ENCODE measurements at places on chromosomes 4 and X.

- no peak for DNase-seq
Measured at GRCh38 chr4:103493450-103494159, 226.2 kb downstream of the TACR3 start.

DNA sequence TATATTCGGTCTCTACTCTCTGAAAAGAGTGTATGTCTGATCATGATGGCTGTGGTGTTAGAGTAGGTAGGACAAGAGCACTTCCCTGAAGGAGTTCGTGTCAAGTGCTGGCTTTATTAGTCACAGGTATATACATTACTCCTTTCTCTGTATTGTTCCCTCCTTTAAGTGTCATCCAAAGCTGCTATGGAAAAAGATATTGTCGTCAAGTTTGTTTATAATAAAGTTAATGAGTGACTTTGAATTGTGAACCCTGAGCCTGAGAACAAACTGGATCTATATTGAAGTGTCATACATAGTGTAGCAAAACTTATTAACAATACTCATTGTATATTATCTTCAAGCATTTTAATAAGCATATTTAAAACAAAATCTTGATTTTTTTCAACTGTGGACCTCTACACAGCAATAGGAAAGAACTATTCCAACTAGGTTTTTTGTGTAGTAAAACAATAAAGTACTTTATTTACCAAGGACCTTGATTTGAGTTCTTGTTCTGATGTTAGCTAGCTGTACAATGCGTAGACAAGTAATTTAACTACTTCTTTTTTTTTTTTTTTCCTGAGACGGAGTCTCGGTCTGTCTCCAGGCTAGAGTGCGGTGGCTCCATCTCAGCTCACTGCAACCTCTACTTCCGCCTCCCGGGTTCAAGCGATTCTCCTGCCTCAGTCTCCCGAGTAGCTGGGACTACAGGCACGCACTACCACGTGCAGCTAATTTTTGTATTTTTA is 177.7 kb downstream of the RAPGEF2 start:
- no peak for DNase-seq

GRCh38 chrX:68876731-68877130 is 47.9 kb downstream of the EFNB1 start:
- DNase-seq = no peak

- DNase-seq = no peak
Measured at GRCh38 chrX:56798866-56799758, 70.1 kb downstream of the NBDY start.

- DNase-seq = peak; percentile 26
Measured at GRCh38 chr4:170374770-170375169, 285.0 kb upstream of the AADAT start.

GRCh38 chr4:117063961-117064696 is 21.2 kb downstream of the TRAM1L1 start:
- DNase-seq = no peak

DNA sequence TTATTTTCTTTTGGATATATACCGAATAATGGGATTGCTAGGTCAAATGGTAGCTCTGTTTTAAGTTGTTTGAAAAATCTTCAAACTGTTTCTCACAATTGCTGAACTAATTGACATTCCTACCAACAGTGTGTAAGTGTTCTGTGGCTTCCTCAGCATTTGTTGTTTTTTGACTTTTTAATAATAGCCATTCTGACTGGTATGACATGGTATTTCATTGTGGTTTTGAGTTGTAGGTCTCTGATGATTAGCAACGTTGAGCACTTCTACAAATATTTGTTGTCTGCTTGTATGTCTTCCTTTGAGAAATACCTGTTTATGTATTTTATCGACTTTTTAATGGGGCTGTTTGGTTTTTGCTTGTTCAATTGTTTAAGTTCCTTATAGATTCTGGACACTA is 680.1 kb upstream of the GRIA3 start:
- DNase-seq = no peak

DNA sequence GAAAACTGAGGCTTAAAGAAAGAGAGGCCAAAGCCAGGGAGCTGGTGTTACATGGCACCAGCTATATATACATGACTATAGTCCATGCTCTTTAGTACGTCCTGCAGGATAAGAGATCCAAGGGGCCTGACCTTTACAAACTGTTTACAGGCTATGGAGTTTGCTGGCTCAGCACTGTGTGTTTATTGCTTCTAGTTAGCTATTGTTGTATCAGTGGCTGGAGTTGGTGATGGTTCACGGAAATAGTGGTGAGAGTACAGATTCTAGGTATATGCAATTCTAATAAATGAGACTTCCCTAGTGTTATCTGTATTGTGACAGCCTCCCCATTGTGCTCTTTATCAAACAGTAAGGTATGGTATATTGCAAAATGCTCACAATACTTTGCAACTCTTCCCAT is 46.5 kb downstream of the REPS2 start:
- DNase-seq = no peak

DNA sequence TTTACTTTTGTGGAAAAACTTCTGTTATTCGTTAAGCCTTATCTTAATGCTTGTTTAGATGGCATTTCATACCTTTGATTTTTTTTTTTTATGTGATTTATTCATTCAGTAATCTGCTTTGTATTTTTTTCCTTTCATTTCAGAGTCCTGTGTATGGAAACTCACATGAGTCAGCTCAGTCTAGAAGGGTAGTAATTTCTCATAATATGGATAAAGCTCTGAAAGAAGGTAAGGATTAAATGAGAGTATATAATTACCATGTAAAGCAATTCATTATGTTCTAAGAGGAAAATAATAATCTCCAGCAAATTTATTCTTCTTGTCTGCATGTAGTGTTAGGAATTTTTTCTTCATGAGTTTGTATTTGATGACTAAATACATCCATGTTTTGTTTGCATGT is 37.8 kb downstream of the SNX25 start:
- no peak for DNase-seq

DNA sequence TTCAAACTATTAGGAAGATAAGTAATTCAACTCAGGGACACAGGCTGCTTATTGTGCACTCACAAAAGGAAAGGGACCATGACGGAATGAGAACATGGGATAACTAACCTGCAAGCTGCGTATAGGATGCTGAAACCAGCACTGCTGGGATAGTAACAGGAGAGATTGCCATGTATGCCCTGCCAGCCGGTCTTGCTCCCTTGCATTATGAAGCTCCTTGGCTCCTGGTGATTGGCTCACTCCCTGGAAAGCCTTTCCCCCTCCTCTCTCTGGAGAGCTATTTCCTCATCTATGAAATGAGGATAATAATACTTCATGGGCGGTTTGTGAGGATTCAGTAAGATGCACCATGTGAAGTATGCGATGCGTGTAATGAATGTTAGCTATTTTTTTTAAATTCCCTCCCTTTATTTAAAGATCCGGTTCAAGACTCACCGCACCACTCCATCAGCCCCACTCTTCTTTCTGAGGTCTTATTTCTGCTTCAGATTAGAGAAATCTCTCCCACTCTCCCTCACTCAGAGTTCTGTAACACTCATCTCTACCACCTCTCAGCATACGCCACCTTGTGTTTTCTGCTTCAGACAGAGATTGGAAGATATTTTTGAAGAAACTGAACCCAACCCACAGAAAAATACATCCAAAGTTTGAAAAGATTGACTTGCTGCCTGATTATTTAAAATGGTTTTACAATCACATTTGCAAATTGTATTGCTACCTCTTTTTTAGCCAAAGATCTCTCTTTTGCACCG is 18.4 kb downstream of the MSMO1 start:
- DNase-seq = no peak

DNA sequence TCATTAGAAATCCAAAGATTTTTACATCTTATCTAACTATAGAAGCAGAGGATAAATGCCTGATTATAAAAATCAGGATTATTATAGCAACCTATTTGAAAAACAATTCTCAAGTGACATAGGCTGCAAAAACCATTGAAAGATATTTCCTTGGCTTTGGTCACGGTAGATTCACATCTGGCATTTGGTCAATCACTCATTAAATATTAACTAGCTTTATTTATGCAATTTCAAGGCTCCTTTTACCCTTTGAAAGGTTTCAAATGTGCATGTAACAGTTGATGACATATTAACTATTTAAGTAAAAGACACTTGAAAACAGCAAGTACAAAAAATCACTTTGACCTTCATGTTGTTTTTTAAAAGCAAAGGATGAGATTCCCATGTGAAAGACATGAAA is 98.1 kb downstream of the MMRN1 start:
- DNase-seq = no peak

DNA sequence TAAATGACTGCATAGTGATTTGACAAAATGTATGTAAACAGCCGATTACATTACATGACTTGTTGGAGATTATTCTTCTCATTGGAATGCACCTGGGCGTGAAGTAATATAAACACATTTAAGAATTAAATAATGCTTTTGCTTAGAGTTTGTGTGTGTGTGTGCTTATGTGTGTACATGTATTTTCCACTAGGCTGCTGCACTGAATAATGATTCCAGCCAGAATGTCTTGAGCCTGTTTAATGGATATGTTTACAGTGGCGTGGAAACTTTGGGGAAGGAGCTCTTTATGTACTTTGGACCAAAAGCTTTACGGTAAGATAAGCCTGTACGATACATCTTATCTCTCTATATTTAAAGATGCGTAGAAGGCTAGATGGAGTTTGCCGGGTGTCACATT is 12.6 kb downstream of the NEIL3 start:
- no peak for DNase-seq

GRCh38 chr4:160831165-160831922 is 1332.5 kb downstream of the FSTL5 start:
- DNase-seq = no peak

DNA sequence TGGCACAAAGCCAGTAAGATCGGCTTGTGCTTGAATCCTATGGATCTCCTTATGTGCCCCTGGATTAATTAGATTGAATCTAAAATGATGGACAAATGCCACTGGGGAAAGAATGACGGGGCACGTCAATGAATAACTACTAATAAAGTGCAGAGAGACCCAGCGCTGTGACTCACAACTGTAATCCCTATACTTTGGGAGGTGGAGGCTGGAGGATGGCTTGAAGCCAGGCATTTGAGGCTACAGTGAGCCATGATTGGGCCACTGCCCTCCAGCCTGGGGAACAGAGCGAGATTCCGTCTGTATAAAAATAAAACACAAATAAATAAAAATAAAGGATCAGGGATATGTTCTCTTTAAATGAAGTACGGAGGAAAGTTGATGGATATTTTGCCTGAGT is 179.4 kb downstream of the DCHS2 start:
- DNase-seq = no peak

DNA sequence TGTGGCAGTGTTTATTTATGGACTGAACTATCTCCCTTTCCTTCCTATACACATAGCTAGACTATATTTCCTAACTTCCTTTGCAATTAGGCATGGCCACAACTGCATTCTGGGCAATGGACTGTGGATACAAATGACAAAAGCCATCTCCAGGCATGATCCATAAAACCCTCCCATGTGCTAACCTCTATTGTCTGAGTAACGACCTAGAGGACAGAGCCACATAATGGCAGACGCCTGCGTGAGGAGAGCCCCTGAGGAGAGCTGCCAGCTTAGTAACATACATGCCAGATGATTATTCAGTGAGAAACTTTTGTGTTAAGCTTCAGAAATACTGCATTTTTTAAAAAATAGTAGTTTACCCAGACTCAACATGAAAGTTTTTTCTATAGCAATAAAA is 142.9 kb downstream of the ADGRA3 start:
- DNase-seq = no peak
